OCI-LY7 (cell line): ENCODE measurements at places on chromosomes 13 and 19. TPM values are rescaled to one million over a fixed set of nuclear protein-coding genes. Genes with fewer than 3 reads are reported as not detected.
A peak's percentile ranks its signal among the peaks of the same experiment; 100 is the strongest.

The LRG1 gene
- total RNA-seq: 1.8 and 1.9 TPM in 2 replicates

The LPAR6 gene
- not detected in 2 replicates for total RNA-seq

DNA sequence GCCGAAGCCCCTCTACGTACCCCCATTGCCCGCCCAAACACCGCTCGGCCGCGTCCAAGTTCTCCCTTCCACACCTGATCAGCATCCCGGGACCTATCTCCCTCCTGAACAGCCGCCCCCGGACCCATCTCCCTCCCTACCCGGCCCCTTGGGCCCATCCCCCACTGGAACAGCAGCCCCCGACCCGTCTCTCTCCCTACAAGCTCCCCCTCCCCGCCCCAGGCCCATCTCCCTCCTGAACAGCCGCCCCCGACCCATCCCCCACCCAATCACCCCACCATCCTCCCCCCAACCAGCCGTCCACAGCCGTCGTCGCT is 610 bp downstream of the ZSCAN1 start:
- no peak for DNase-seq

The IL4I1 gene
- total RNA-seq: 1.7 and 1.8 TPM in 2 replicates

- DNase-seq: no peak
Observed at GRCh38 chr13:101098873-101099272, 317.4 kb downstream of the NALCN start.

GRCh38 chr13:87376081-87376480 is 295.1 kb upstream of the SLITRK5 start:
- DNase-seq: no peak

DNA sequence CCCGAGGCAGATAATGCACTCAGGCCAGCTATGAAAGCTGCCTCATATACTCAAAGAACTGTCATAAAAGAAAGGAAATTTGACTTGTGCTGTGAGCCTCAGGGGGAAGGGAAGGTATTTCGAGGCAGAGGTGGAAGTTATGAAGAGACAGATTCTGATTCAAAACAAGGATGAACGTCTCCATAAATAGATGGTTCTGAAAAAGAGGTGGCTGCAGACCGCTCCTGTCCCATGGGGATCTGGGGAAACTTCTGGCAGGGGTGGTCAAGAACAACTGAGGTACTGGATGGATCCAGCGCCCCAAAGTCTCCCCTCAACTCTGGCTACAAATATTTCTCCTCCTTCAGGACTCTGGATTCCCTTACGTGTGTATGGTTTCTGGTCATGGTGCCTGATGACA is 168.1 kb upstream of the IRS2 start:
- no peak for DNase-seq

The IZUMO1 gene
- not detected in 2 replicates for total RNA-seq

GRCh38 chr19:46198756-46199155 is 30.8 kb upstream of the IGFL1 start:
- DNase-seq: no peak

The CD33 gene
- total RNA-seq: not detected in 2 replicates

- DNase-seq: no peak
Observed at GRCh38 chr19:48598996-48599700, 7.4 kb upstream of the SPACA4 start.

DNA sequence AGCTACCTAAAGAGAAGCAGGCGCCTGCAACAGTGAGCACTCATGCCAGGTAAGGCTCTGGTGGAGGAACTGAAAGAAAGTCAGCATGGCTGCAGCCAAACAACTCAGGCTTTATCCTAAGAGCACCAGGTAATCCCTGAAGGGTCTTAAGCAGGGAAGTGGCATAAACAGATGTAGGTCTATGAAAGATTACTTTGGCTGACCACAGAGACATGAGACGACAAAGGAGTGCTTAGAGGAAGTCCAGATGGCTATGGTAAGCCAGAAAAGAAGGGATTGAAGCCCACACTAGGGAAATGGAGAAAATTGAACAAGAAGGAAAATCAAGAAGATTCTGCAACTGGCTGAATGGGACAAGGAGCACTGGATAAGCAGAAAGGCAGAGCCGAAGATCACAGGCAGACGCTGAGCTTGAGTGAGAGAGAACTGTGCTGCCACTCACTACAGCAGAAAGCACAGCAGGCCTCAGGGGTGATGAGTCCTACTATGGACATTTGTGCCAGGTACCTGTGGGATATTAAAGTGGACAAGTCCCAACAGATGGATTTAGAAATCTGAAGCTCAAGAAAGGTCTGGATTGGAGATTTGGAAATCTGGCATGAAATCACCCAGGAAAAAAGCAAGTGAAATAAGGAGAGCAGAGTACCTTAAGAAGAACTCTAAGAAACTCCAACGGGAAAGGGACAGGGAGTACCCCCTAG is 4.2 kb downstream of the RCBTB1 start:
- peak; percentile 57 for DNase-seq

DNA sequence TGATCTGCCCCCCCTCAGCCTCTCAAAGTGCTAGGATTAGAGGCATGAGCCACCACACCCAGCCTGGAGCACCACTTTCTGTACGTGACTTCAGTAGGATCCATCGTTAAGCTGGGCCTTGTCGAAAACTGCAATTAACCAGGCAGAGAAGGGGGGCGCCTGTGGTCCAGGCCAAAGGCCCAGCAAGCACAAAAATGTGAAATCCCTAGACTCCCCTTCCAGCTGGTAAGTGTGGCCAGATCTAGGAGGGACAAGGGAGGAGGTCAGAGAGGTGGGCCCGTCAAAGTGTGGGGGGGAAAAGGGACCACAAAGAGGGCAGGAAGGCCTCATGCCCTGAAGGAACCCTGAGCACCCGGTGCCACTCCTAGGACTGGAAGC is 13.8 kb downstream of the DDX39A start:
- DNase-seq: no peak

The USHBP1 gene
- total RNA-seq: 6.5 and 7.6 TPM in 2 replicates

DNA sequence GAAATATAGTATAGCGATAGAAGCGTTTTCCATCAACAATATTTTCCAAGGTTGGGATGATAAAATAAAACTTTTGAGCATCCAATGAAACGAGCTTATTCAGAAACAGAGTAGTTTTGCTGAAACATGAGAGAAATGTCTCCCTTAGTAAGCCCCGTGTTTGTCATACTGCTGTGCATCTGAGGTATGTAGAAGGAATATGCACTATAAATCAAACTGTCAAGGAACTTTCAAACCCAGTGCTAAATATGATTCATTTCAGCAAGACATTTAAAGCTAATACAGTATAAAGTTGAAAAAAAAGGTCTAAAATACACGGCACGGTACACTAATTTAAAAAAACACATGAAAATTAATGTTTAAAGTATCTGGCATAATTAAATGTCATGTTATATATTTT is 546.2 kb downstream of the SLITRK5 start:
- no peak for DNase-seq

The RASGRP4 gene
- total RNA-seq: not detected in 2 replicates

DNA sequence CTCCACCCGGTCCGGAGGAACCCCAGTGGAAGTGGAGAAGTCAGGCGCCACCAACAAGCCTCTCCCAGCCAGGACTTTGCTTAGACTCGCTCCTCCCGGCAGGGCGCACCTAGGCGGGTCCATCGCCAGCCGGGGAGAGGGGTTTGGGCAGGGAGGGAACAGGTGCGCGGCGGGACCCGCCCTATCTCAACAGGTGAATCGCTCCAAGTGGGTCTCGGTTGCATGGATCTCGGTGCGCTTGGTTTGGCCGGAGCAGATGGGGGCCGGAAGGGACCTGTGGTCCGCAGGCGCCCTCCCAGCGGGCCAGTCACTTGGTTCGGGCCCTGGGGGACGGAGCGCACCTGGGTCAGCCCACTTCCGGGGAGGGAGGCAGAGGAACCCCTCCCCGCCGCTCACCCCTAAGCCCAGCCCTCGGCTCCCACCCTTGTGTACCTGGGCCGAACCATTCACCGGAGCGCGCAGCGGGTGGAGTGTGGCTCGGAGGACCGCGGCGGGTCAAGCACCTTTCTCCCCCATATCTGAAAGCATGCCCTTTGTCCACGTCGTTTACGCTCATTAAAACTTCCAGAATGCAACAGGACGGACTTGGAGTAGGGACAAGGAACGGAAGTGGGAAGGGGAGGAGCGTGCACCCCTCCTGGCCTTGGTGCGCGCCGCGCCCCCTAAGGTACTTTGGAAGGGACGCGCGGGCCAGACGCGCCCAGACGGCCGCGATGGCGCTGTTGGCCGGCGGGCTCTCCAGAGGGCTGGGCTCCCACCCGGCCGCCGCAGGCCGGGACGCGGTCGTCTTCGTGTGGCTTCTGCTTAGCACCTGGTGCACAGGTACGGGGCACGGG is at the start of gene LSR:
LSR (plus strand) TSS at position 693 of the 836 bp plus-strand sequence; CDS start at position 714, 21 bp downstream.
- DNase-seq: peak; percentile 99

DNA sequence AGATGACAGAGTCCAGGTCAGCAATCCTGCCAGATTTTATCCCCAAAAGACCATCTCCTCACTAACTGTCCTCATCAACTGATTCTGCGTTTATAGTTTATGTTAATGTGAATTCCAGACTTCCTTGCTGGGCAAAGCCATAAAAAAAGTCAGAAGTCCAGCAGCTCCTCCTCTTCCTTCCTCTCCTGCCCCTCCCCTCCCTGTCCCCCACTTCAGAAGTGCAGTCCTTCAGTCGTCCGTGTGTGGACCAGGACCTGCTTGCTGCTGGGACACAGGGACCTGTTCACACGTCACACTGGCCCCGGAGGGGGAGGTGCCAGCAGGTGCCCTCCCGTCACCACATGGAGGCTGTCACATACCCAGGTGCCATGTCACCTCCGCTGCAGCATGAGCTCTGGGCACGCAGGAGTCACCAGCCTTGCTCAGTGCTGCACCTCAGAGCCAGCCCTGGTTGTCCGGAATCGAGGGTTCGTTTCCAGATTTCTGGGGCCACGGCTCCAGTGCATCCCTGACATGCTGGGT is 4.0 kb upstream of the MCF2L start:
- DNase-seq: no peak

DNA sequence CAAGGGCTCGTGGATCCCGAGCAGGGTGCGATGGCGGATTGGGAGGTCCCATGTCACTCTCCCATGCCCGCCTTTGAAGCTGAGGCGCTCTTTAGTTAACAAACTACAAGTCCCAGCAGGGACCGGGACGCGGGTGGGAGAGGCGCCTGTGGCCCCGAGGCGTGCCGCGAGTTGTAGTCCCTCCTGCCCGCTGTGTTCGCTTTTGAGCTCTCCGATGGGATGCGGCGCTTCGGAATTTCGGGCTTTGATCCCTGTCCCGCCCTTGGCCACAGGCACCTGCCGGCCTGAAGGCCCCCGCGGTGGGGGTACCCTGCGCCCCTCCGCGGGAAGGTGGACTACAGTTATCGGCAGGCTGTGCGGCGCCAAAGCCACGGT is 11.0 kb downstream of the CYTH2 start:
- DNase-seq: no peak

- no peak for DNase-seq
Observed at GRCh38 chr13:106527826-106528225, 7.6 kb downstream of the EFNB2 start.

GRCh38 chr13:48494874-48495273 is 38.0 kb downstream of the RCBTB2 start:
- no peak for DNase-seq

DNA sequence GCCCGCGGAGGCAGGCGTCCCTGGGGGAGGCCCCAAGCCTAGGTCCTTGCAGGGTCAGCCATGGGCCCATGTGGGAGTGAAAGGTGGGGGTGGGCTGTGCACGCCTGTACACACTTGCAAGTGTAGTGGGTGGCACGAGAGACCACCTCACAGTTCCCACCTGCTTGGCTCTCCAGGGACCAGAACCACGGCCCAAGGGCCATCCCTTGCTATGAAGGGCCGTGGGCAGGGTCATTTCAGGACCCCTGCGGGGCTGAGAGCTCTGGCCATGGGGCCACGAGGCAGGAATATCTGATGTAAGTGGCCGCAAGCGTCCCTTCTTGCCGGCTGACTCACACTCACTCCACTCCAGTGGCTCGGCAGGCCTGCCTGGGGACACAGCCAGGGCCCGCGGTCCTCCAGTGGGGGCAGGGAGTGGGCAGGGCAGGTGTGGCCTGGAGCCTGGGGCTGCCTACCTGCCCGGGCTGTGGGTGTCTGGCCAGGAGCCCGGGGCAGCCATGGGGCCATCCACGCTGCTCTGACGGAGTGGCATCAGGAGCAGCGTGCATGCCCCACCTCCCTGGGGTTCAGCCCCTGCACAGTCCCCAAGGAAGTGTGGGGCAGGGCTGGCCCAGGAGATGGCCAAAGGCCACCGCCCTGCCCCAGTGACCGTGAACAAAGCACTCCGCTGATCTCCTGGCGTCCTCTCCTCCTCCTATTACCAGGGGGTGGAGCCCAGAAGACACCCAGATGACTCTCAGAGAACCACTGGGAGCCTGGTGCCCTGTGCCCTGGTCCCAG is 8.6 kb upstream of the MKNK2 start:
- DNase-seq: no peak

GRCh38 chr19:6272411-6272791 is 7.4 kb downstream of the MLLT1 start:
- DNase-seq: no peak

GRCh38 chr19:55596304-55596703 is 3.0 kb downstream of the FIZ1 start:
- DNase-seq: no peak

- DNase-seq: peak; percentile 76
Observed at GRCh38 chr19:34364830-34365462, at the start of gene GPI. Gene GPI, plus strand, starts transcription at chr19:34365196. Its CDS starts 71 bp downstream, at chr19:34365267.

GRCh38 chr19:35086455-35086854 is 29.2 kb upstream of the FXYD3 start:
- DNase-seq: no peak

- DNase-seq: no peak
Observed at GRCh38 chr13:114048443-114048842, 74.6 kb upstream of the C13orf46 start.

The ZNF829 gene
- total RNA-seq: not detected in 2 replicates

GRCh38 chr13:31733647-31734046 is 5.7 kb upstream of the RXFP2 start:
- no peak for DNase-seq

The NR2C2AP gene
- total RNA-seq: 21.2 and 27.3 TPM in 2 replicates

The KIR3DL2 gene
- total RNA-seq: not detected in 2 replicates

The KLK7 gene
- total RNA-seq: not detected in 2 replicates

The RGCC gene
- 89.5 and 101 TPM in 2 replicates for total RNA-seq

DNA sequence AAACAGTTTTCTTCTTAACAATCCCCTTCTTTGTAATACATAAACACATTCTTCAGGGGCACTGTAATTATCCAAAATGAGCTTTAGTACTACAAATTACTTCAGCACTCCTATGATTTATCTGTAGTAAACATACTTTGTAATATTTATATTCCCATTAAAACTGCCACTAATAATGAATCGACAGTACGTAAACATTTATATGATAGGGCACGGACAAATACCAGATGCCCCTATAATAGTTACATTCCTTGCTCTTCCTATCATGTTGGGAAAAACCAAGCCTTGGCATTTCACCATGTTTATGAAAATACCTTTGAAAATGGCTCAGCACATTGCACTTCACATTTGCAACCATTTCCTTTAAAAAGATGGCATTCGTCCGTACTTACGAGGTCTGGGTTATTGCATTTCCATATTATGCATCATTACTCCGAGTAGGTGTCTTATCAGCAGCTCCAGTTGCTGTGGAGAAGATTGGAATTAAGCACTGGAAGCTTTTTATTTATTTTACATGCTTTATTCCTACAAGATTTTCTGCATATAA is 1043.4 kb downstream of the DIAPH3 start:
- no peak for DNase-seq
